ENCODE measurements at places on chromosomes 4 and X.

- no peak for DNase-seq
Observed at GRCh38 chr4:150252741-150253140, 174.5 kb downstream of the DCLK2 start.

DNA sequence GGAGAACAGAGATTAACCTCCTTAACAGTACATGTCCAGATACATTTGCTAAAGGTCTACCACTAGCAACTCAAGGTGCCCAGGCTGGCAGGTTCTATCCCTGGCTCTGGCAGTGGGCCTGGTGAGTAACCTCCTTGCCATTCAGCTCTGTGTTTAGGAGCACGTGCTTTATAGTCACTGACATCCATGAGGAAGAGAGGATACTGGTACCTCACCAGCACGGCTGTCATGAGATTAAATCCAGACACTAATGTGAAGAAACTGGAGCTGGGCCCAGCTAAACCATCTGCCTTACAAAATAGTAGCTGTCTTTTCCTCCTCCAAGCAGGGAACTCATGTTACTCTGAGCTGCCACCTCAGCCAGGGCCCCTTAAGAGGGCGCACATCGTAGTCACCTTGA is 45.3 kb downstream of the GPRASP3 start:
- no peak for DNase-seq

- no peak for DNase-seq
Observed at GRCh38 chr4:106019771-106020170, 124.5 kb downstream of the NPNT start.

GRCh38 chrX:16347968-16348670 is 180.8 kb downstream of the MAGEB17 start:
- no peak for DNase-seq

- DNase-seq, result no peak
Observed at GRCh38 chrX:85905851-85906250, 141.5 kb downstream of the CHM start.

- DNase-seq, result no peak
Observed at GRCh38 chrX:150781677-150782076, 88.5 kb downstream of the MTMR1 start.

DNA sequence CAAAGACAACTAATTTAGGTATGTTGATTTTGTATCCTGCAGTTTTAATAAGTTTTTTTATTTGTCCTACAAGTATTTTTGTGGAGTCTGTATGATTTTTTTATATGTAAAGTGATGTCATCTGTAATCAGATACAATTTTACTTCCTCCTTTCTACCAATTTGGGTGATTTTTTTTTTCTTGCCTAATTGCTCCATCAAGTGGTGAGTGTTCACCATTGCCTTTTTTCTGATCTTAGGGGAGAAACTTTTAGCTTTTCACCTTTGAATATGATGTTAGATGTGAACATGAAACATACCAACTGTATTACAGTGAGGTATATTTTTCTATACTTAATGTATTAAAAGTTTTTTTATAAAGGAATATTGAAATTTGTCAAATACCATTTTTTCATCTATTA is 362.3 kb downstream of the PABPC4L start:
- no peak for DNase-seq

DNA sequence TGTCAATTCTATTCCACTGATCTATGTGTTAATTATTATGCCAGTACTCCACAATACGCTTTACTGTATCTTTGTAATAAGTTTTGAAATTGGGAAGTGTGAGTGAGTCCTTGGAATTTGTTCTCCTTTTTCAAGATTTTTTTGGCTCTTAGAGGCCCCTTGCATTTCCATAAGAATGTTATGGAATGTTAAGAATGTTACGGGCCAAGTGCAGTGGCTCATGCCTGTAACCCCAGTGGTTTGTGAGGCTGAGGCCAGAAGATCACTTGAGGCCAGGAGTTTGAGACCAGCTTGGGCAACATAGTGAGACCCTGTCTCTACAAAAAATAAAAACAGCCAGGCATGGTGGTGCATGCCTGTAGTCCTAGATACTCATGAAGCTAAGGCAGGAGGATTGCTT is 167.6 kb upstream of the CXorf66 start:
- DNase-seq, result no peak

DNA sequence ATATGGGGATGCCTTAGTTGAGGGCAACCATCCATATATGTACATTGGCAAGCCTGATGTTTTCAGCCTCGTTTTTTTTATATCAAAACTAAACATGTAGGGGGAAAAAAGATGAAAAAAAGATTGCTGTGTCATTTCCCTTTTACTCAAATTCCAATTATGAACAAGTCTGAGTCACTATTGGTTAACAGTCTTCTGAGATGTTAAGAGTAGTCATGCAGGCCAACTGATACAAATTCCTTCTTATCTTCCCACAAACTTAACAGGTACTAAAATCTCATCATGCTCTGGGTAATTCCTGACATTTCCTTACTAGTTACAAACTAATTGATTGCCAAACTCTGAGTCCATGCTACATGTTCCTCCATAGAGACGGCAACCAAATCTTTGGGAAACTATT is 222.1 kb downstream of the FRMPD4 start:
- DNase-seq, result no peak

- DNase-seq, result no peak
Observed at GRCh38 chr4:31983246-31983645, 1263.1 kb downstream of the PCDH7 start.

DNA sequence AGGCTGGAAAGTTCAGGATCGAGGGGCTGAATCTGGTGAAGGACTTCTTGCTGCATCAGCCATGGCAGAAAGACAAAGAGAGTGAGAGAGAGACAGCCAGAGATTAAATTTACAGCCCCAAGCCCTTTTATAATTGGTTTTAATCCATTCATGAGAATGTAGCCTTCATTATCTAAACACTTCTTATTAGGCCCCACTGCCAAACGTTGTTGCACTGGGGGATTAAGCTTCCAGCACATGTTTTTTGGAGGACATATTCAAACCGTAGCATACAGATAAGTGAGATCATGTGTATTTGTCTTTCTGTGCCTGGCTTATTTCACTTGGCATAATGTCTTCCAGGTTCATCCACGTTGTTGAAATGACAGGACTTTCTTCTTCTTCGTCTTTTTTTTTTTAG is 524.7 kb downstream of the SPRY1 start:
- no peak for DNase-seq

- no peak for DNase-seq
Observed at GRCh38 chr4:119526786-119527550, 101.6 kb downstream of the PDE5A start.

DNA sequence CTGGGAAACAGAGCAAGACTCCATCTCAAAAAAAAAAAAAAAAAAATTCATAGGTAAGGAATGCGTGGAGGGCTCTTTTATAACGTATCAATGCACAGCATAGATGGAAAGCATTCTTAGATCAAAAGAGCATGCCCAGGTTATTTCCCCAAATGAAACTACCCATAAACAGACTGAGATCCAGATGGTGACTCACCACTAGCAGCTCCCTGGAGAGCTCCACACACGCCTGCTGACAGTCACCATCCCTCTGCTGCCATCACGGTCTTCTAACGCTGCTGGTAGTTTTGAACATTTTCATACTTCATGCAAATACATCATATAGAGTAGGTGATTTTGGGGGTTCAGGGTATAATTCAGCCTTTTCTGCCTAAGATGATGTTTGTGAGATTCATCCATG is 136.9 kb downstream of the ASMT start:
- no peak for DNase-seq

GRCh38 chrX:115504167-115504566 is 56.8 kb upstream of the PLS3 start:
- no peak for DNase-seq

- no peak for DNase-seq
Observed at GRCh38 chrX:9368262-9368661, 96.6 kb upstream of the TBL1X start.

- no peak for DNase-seq
Observed at GRCh38 chrX:16654093-16654492, 4.1 kb downstream of the S100G start.

DNA sequence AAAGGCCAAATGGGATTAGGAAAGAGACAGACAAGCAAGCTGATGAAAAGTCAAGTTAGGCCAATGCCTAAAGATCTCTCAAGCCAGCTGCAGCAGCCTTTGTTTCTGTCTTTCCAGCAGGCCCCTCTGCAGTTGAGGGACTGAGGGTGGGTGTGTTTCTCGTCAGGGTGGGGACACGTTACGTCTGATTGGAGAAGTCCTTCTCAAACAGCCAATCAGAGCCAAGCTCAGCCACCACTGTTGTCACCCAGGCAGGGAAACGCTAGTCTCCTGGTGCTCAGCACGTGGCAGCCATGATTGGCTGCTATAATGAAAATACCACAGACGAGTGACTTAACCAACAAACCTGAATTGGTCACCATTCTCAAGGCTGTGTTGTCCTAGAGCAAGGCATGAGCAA is 177.1 kb upstream of the LCORL start:
- DNase-seq, result no peak

DNA sequence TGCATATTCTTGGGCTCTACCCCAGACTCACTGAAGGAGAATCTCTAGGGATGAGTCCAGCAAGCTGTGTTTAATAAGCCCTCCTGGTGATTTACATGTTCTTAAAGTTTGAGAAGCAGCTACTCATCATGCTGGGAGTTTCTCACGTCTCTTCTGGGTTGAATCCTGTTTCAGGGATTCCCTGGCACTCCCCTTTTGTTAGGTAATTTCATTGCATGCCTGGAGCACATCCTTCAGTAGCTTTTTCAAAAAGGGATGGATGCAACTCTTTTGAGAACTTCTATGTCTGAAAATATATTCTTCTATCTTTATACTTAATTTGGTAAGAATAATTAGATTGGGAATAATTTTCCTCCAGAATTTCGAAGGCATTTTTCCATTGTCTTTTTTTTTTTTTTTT is 4.4 kb downstream of the EVC start:
- DNase-seq, result no peak

GRCh38 chrX:129516402-129516801 is 6.9 kb downstream of the SMARCA1 start:
- no peak for DNase-seq

DNA sequence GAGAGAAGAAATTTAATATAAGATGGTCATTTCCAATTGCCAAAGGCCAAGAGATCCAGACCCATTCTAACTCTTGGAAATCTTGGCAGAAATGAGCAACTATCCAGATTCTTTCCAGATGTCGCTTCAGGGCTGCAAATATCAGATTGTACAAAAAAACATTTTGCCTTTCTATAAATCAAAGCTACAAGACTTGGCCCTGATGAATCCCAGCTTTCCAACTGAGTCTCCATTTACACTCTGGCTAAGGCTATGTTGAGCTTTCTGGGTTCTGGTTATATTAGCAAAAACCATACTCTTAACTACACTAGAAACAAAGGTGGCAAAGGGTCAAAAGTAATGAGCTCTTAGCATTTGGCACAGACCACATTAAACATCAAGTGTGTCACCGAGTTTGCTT is 345.8 kb downstream of the OPHN1 start:
- DNase-seq, result no peak

Data from activated T-helper 1 cell treated with Interleukin-2 at 50 U/mL for 16 hours (primary cell).